Stimulated activated CD4-positive, alpha-beta T cell treated with anti-CD3 and anti-CD28 coated beads, TNF-alpha, amount 100 ng/mL, for 1 hour (primary cell): ENCODE measurements at places on chromosomes 2 and 18.

- DNase-seq: no peak
Measured at GRCh38 chr18:3653851-3654441, 204.0 kb downstream of the TGIF1 start.

DNA sequence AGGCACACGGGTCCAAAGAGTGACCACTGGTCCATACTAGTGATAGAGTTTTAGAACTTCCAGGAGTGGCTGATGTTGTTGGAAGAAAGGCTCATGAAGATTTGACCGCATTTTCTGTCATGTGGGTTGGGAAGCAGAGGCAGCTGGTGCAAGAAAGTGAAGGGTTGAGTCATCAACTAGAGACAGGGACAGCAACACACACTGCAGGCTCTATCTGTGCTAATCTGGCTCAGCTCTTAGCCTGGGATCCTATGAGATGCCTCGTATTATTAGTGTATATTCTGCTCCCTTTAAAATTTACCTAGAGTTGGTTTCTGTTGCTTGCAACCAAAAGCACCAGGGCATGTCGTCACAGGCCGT is 2.5 kb upstream of the SH3RF3 start:
- DNase-seq: no peak

GRCh38 chr2:63862806-63863205 is 21.1 kb downstream of the UGP2 start:
- DNase-seq: no peak

DNA sequence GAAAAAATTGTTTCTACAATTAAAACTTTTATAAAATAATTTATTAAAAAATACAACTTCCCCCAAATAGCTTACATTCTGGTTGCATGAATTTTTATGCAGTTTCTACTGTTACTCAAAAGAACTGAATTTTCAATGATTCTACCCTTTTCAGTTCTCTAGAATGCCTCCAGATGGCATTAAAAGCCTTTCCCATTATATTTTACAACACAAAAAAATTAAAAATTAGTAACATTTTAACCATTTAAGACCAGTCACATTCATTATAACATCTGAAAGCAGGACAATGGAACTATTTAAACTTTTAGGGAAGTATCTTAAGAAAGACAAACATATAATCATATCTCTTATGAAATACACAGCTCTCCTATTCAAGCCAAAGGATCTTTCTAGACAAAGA is 236.0 kb upstream of the REV1 start:
- no peak for DNase-seq

GRCh38 chr2:104746299-104746698 is 107.6 kb upstream of the POU3F3 start:
- DNase-seq: no peak

DNA sequence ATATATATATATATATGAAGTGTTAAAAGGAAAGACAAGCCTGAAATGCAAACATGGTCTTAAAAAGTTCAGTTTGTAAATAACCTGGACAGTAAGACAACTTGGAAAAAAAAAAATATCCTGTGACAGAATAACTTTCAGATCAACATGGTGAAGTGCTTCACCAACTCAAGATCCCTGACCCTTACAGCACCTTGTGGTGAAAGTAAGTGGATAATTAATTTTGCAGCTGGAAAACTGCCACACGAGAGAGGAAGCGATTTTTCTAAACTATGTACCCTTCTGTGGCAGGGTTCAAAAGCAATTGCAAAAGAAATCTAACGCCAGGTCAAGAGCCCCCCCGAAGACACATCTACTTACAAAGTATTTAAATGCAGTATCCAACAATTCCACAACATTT is 95.8 kb downstream of the PAX3 start:
- DNase-seq: no peak

DNA sequence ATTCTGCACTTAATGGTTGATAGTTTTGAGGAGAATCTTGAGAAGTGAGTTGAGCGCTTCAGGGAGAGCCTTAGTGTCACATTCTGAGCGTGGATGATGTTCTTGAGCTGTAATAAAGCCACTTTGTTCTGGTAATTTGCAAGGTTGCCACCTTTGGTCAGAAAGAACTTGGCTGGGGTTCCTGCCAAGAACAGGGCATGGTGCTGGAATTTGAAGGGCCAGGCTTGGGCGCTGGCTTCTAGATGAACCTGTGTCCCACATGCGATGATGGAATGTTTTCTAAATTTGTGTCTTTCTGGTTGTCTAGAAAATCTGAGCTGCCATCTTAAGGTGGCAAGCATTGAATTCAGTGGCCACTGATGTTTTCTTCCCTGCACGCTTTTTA is 124.1 kb upstream of the EML6 start:
- no peak for DNase-seq

GRCh38 chr2:74576863-74577229 is 22.3 kb downstream of the DOK1 start:
- DNase-seq: no peak

DNA sequence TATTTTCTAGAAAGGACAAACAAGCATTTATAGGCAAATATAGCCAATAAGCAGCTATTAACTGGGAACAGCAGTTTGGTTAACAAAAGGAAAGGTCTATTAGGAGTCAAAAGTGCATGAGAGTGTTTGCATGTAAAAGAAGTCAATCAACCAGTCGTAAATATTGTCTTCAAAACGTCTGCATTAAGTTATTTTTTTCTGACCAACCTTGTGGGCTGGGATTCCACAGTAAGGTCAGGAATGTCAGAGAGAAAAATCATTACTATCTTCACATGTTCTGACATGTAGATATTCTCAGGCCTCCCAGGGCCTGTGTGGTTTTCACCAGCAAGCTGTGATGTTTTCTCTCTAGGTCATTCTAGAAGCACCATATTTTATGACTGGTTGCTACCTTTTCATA is 922.5 kb downstream of the SUCLG1 start:
- DNase-seq: no peak

- no peak for DNase-seq
Measured at GRCh38 chr2:35035883-35036282, 1319.7 kb upstream of the CRIM1 start.

- DNase-seq: no peak
Measured at GRCh38 chr2:46135228-46135855, 161.9 kb upstream of the EPAS1 start.

DNA sequence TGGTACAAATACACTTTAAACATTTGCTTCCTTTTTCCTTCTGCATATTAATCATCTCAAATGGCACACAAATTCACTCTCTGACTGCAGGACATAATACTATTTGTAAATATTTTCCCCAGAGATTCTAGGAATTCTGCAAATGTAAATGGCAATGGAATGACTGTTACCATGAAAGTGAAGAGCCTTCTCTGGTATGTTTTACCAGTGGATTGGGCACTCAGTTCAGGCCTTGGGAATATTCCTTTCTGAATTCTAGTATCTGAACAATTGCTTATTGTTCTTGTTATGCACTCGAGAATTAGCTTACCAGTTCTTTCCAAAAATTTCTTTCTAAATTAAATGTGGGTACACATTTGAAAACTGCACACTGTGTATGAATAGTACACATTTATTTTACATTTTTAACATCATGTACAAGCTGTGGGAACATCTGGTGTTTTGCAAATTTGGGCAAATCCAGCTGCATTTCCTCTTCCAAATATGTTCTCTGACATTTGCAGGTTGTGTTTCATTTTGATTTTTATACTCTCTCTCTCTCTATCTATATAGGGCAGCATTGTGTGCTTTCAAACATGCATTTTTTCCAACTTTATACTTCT is 289.1 kb downstream of the NBAS start:
- DNase-seq: no peak

DNA sequence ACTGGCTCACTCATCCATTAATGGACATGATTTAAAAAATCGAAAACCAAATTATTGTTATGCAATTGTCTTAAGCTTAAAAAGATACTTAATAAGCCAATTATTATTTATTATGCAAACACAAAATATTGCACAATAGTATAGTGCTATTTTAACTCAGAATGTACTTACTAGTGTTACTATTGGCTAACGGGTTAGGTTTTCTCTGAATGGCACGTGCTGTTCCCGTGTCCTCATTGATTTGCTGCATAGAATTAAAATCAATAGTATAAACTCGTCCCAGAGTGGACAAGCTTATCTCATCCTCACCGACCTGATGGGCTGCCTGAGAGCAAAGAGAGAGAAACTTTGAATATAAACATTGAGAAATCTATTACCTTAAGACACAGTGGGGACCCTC is 91.2 kb upstream of the DNER start:
- no peak for DNase-seq
